Heart left ventricle (tissue), 16 donors: ENCODE measurements at places on chromosomes 7 and 10.

DNA sequence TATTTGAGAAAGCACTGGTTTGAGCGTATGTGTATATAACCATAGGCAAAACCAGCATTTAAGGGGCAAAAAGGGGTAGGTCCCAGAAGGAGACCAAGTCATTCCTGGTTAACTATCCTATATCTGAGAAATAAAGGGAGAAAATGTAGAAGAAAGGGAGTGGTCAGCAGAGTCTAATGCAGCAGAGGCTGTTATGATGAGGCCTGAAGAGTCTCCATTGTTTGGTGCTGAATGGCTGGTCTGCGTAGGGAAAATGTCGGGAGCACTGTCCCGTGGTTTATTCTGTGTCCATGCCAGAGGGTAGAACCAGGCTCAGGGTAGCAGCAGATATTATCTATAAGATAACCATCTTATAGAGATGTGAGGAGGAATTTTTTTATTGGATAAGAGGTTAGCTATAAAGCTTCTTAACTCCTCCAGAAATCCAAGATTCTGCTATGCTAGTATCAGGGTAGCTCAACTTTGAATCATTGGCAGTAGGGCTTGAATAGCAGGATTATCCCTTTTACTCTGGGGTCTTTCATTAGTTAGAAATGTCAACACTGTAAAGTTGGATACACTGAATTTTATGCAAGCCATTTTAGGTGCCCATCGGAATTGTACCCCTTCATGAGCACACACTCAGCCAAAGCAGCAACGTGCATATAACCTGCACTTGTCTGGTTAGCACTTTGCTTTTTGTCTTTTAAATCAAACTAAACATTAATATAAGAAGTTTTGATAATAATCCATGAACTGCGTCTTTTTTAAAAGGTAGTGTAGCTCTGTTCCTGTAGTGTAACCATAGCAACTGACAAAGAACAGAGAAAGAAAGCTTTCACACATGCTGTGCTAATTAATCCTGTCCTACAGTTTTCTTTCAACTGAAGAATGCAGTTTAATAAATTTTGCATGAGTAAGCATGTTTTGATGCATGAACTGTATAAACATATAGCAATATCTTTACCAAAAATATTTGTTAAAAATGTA lies 312.0 kb upstream of the FZD1 start:
- no peak for DNase-seq

GRCh38 chr7:92699560-92699959 lies 109.4 kb upstream of the FAM133B start:
- no peak for DNase-seq

GRCh38 chr10:91550021-91550420 lies 82.8 kb downstream of the PPP1R3C start:
- no peak for DNase-seq

DNA sequence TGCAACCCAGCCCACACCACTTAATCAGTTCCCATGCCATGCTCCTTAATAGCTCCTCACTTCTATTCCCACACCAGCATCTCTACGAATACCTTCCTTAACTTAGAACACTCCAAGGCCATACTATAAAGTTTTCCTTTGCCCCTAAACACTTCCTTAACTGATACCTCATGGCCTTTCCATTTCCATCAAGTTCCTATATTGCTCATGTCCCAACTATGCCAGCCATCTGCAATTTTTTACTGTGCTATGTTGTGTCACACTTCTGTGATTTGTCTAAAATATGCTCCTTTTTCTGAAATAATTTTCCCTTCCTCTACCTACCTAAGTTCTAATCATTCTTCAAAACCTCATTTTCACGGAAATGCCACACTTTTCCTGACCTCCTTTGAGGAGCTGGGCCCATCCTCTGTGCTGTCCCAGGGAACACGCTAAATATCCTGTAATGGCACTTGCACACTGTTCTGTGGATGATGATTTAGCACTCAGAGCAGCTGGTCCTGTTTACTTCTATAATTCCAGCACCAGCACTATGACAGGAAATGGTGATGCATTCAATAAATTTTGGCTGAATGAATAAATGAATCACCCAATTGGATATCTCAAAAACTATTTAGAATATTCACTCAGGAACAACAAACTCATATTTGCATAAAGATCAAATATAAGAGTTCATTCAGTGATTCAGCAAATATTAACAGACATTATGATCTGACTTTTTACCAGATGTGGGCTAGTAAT lies 266.5 kb upstream of the HGF start:
- DNase-seq = no peak

- DNase-seq = no peak
These were observed 374.6 kb upstream of the GHITM start for GRCh38 chr10:83764666-83765065.

GRCh38 chr10:48414778-48415177 lies 108.3 kb downstream of the MAPK8 start:
- no peak for DNase-seq

GRCh38 chr10:103504181-103504783 lies 10.8 kb downstream of the NEURL1 start:
- no peak for DNase-seq

- DNase-seq = no peak
These were observed 98.3 kb upstream of the KCNIP2 start for GRCh38 chr10:101941871-101942270.

DNA sequence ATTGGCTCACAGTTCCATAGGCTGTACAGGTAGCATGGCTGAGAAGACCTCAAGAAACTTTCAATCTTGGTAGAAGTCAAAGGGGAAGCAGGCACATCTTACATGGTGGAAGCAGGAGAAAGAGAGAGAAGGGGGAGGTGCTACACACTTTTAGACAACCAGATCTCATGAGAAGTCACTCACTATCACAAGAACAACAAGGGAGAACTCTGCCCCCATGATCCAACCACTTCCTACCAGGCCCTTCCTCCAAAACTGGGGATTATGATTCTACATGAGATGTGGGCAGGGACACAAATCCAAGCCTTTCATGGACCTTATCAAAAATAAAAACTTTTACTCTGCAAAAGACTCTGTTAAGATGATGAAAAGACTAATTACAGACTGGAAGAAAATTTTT lies 183.2 kb upstream of the TRIM24 start:
- DNase-seq = no peak

DNA sequence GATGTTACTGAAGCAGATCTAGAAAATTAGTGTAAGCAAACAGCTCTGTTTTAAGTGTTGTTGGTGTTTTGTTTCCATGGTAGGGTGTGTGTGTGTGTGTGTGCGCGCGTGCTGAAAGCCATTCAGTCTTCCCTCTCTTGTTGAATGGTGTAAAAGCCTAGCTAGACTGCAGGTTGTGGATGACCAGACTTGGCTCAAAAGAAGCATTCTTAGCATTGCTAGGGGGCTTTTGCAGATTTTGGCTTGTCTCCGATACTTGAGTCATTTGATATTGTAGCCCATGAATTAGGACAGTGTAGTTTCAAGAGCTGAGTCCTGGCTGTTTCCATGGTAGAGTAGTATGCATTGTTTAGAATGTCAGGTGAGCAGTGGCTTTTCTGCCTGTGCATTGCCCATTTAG lies 99.1 kb downstream of the SND1 start:
- no peak for DNase-seq

- no peak for DNase-seq
These were observed 154.4 kb downstream of the NOC3L start for GRCh38 chr10:94208315-94208714.

DNA sequence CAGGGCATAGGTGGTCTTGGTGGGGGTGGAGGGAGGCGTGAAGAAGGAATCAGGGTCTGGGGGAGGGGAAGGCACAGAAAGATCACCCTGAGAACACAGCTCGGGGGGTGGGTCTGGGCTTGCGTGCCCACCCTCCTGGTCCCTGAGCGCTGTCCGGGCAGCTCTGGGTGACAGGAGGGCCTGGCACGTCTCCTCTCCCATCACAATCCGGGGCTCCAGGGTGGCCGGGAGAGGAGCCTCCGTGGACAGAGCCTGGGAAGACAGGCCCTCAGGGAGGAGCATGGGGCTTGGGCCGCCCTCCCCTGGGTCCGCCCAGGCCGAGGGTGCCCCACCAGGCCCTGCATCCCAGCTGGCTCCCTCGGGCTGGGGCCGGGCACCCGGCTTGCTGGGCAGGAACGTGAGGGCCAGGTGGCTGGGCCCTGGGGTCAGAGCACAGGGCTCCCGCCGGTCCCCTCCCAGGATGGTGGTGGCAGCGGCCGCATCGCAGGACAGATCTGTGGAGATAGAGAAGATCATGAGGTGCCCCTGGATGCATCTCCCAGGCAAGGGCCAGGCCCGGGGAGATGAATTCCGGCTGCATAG lies 3.1 kb downstream of the NACAD start:
- DNase-seq = peak; percentile 14

DNA sequence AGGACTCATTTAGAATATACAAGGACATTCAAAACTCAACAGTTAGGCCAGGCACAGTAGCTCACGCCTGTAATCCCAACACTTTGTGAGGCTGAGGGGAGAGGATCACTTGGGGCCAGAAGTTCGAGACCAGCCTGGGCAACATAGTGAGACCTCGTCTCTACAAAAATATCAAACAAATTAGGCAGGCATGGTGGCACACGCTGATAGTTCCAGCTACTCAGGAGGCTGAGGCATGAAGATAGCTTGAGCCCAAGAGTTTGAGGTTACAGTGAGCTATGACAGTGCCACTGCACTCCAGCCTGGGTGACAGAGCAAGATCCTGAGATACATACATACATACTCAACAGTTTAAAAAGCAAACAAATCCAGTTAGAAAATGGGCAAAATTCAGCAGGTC lies 44.9 kb downstream of the GNA12 start:
- no peak for DNase-seq

- DNase-seq = no peak
These were observed 331.6 kb upstream of the HPS1 start for GRCh38 chr10:98778277-98778759.

DNA sequence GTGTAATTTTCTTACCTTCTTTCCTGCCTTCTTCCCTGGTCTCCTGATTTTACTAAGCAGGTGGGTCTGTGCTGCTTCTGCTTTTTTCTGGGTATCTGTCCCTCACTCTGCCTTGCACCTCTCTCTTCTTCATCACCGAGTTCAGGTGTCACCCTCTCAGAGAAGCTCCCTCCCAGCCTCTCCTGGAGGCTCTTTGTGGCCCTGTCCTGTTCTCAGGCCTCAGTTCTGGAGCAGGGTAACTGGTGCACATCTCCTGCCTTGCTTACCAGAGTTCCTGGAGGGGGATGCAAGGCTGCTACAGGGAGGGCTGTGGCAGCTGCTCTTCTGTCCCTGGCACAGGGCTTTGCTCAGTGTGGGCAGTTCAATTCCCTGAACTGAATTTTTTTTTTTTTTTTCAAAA lies 66.1 kb downstream of the RBM33 start:
- no peak for DNase-seq

DNA sequence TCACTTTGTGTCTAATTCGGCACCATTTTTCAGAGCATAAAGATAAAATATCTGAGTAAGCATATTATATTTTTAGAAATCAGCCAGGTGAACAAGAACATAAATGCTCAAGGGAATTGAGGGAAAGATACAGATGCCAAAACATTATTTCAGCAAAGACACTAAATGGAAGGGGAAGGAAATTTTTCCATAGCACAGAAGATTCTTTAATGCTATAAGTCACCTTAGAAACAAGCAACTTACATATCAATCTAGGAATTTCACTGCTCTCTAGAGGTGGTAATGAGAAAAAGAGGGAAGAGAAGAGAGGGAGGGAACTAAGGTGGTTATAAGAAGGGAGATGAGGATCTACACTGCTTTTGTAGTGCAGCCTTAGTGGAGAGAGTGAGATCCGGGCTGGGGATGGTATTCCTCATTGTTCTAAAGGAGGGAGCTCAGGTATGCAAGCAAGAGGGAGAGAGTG lies 20.4 kb downstream of the ZNF365 start:
- no peak for DNase-seq

DNA sequence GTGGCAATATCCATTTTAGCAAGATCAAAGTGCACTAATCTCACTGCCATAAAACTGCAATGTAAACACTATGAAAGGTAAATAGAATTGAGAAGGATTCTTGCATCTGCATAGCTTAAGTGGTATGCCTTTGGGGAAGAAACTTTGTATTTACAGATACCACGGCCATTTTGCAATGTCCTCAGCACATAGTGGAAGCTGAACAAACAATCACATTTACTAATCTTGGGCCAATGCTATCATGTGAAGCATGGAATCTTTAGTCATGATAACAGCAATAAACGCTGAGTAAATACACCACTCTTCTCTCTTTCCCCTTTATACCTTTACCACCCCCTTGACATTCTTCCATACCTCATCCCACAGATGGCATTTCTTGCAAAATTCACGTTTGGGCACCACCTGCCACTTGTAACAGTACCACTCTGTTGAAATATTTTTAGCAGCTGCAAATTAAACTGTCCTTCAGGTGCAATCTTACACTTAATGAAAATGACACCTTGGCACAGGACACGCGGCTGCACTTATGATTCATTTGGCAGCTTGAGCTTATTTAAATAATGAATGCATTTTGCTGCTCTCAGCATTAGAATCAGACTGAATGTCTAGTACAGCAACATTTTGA lies 171.8 kb downstream of the SEMA3A start:
- DNase-seq = no peak

DNA sequence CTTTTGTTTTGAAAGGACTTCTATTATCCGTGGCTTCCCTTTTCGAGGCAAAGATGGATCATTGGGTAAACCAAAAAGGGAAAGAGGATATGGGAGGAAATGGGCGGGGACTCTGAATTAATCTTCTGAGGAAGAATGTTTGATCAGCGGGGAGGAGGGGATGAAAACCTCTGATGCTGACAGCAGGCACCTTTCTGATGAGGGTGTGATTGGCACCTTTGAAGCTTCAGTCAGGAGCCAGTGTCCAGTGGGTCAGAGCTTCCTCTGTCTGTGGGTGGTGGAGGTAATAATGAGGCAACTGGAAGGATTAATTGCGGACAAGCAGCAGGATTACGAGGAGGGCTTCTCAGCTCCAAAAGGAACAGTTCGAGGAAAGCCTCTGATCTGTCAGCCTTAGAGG lies 877.6 kb downstream of the LRMDA start:
- DNase-seq = no peak

DNA sequence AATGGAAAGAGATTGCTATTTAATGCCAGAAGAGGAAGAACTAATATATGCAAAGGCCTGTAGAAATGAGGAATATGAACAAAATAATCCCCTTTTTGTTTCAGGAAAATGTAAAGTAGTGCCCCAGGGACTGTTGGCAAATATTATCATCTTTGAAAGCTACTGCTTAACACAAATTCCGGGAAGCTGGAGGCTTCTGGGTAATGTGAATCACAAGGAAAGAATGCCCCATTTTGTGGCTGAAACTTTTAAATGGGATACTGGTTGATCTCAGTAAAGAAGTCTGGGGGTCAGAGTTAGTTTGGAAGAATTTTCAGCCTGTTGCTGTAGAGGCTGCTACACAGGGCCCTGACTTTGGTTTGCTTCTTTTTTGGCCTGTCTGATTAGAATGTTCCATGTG lies 141.0 kb downstream of the PTEN start:
- DNase-seq = no peak

- no peak for DNase-seq
These were observed 3.7 kb downstream of the PURB start for GRCh38 chr7:44881610-44882009.

- DNase-seq = no peak
These were observed 10.6 kb upstream of the TOMM7 start for GRCh38 chr7:22833113-22833855.
